ENCODE measurements at places on chromosomes 7 and 10.
A peak's percentile ranks its signal among the peaks of the same experiment; 100 is the strongest.

- no peak for DNase-seq
These were observed 28.4 kb downstream of the PCDH15 start for GRCh38 chr10:54772468-54773122.

DNA sequence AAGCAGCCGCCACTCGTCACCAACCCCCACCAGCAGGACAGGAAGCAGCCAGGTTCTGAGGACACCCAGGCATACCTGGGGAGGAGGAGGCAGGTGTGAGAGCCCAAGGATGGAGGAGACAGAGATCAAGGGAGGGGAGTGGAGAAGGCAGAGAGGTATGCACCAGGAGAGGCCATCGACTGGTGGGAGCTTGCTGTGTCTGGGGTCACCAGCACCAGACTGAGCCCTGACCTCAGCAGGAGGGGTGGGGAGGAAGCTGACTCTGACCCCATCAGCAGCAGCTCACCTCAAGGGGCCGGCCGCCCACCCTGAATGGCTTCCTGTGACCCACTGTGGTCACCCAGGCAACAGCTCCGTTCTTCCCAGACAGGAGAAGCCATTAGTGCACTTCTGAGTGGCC, 7.8 kb downstream of the VIPR2 start:
- DNase-seq = no peak

DNA sequence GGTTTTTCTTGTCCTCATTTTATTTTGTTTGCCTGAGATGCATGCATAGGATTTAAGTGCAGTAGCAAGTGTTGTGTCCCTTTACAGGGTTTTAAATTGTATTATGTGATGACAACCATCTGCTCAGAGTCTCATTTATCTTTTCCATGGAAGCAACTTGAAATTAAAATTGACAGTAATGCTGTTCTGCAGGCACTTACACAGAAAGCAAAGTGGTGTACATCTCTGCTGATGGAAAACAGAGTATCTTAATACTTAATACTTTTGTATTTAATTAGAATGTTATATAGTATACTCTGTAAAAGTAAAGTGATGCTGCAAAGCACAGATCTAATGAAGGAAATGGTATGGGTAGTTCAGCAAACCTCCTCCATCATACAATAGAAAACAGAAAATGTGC, 482.9 kb downstream of the POM121L12 start:
- no peak for DNase-seq

GRCh38 chr10:114315566-114316420, 76.7 kb downstream of the VWA2 start:
- DNase-seq = no peak

GRCh38 chr7:25894002-25894901, 257.7 kb upstream of the NFE2L3 start:
- peak; percentile 1 for DNase-seq

DNA sequence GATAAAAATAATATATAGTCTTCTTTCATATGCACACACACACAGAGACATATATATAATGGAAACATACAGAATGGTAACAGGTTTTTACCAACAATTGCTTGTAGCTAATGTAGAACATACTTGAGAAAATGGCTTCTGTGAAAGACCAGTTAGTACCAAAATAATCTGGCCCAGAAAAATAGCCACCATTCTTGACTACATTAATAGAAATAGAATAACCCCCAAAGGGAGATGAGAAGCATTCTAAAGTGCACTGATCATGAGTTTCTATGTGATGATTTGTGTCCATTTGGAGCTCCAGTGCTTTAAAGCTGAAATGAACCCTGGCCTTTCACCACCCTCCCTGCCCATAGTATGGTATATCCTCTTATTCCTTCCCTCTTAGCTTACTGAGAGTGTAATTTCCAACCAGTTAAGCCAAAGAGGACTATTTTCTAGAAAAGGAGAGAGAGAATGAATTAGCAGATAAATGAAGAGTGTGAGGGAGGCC, 22.9 kb upstream of the IFIT2 start:
- DNase-seq = no peak

DNA sequence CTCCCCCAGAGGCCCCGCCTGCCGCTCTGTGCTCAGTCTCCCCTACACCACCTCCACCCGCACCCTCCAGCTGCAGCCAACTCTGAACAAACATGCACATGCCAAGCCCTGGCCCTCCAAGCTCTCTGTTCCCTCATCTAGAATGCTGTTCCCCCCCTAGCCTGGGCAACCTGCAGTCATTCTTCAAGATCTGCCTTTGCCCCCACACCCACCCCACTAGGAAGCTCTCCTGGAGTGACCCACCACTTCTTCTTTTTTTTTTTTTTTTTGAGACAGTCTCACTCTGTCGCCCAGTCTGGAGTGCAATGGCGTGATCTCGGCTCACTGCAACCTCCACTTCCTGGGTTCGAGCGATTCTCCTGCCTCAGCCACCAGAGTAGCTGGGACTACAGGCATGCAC, 13.7 kb downstream of the MYL10 start:
- no peak for DNase-seq

DNA sequence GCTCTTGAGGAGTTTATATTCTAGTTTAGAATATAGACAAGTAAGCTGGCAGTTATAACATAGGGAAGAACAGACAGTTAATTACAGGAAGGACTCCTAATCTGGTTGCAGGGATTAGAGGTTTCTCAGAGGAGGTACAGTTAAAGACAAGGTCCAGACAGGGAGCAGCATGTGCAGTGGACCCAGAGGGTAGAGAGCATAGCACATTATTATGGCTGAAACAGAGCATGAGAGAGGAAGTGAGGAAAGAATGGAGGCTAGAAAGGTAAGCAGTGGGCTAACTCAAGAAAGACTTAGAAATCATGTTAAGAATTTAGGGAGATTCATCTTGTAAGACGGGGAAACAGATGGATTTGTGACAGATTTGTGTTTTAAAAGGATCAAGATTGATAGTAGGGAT, 9.7 kb downstream of the MIOS start:
- no peak for DNase-seq

DNA sequence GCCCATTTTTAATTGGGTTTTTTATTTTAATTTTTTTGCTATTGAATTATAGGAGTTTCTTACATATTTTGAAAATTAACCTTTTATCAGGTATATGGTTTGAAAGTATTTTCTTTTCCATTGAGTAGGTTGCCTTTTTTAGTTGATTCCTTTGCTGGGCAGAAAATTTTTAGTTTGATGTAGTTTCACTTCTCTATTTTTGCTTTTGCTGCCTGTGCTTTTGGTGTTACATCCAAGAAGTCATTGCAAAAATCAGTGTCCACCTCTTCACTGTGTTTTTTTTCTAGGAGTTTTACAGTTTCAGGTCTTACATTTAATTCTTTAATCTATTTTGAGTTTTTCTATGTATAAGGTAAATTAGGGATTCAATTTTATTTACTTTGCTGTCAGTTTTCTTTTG, 129.8 kb upstream of the FERD3L start:
- no peak for DNase-seq

DNA sequence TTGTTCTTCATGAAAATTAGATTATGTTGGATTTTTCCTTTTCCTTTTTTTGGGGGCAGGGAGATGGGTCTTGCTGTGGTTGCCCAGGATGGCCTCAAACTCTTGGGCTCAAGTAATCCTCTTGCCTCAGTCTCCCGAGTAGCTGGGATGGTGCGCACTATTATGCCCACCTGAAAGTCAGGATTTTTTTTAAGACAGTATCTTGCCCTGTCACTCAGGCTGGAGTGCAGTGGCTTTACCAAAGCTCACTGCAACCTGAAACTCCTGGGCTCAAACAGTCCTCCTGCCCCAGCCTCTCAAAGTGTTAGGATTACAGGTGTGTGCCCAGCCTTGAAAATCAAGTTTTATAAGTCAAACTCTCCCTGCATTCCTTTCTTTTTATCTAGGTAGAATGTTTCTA, 1.7 kb upstream of the TET1 start:
- no peak for DNase-seq

DNA sequence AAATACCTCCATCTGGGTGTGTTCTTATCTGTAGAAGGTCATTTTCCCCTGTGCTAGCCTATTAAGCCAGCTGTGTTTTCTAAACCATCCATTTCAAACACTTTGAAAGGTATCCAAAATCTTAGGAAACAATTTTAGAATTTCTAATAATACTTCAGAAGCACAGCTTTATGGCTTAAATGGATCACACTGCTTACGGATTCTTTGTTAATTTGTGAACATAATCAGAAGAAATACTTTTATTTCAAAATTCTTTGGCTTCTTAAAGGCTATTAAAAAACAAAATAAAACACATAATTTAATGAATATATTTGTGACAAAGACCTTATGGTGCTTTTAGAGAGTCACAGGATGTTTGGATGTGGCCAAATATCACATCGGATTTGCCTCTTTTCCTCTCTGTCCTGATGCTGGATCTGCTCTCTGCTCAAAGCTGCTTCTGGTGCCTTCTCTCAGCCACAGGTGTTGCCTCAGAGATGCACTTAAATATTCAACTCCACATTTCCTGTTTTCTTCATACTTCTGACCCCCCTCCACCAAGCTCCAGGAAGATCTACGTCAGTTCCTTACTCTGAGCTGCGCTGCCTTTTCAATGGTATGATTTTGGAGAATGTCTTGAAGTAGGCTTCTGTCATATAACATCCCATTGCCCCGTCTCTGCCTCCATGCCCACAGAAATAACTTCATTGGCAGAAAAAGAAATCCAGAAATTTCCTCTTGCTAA, 230.6 kb downstream of the MLLT10 start:
- DNase-seq = no peak

DNA sequence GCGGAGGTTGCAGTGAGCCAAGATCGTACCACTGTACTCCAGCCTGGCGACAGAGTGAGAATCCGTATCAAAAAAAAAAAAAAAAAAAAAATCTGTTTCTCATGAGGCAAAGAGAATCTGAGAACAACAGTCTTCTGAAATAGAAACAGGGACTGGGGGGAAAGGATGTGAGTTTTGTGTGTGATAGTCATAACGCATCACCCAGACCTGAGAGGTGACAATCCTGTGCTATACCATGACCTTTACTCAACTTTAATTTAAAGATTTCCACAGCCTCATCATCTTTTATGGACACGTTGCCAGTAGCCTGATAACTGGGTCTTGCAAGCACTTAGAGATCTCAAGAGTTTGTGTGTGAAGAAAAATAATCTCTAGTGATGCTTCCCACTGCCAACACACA, 2.3 kb downstream of the ATXN7L1 start:
- no peak for DNase-seq

DNA sequence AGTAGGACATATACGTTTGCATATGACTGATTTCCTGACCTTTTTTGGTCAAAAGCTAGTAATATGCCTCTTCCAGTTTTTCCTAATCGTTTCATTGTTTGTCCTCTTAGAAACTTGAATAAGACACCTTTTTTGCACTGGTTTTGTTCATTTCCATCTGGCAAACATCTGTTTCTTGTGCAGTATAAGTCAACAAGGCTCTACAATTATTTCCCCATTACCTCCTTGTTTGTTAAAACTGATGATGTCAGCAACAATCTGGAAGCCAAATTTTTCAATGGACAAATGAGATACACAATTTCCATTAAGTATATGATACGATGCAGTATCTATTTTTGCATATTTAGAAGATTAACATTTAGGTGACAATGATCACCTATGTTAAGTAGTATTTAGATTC, 148.8 kb downstream of the NRBF2 start:
- DNase-seq = peak; percentile 83
